ENCODE measurements at places on chromosomes 2 and 18.

DNA sequence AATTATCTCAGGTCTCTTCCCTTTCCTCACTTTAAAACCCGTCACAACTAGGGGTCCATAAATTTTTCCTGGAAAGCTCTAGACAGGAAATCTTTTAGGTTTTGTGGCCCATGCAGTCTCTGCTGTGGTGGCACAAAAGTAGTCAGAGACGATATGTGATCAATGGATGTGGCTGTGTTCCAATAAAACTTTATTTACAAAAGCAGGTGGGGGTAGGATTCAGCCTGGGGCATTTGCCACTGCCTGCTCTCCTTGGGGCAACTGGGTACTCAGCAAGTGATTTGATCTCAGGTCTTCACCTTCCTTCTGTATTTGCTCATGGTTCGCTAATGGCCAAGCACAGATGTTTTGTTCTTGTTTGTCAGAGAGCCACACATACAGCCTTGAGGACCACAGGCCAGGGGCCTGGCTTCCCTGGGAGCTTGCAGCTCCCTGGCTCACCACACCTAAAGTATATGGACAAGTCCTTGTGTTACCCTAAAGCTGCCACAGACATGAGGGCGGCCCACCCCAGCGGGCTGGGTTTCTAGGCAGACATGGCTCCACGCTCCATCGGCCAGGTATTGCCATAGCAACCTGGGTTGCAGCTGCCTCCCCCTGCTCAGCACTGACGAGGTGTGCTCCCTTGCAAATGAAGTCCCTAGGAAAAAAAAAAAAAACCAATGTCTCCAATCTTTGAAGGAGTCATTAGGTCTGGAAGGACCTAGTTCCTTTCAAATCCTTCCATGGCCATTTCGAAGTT is 89.7 kb upstream of the YWHAQ start:
- DNase-seq: no peak

DNA sequence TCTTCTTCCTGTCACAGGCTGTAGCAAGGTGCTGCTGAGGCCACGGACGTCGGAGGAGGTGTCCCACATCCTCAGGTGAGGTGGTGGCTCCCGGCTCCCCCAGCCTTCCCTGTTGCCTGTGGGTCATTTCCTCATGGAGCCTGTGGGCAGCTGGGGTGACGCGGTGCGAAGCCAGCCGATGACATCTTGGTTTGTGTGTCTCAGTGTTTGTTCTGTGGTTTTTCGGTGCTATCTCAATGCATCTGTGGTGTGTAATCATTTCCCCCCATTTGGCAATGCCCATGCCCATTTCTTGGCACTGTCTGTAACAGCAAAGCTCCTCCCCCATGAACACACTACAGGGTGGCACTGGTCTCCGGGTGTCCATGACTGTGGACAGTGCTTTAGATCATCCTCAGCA is 6.6 kb downstream of the D2HGDH start:
- DNase-seq: peak; percentile 79

DNA sequence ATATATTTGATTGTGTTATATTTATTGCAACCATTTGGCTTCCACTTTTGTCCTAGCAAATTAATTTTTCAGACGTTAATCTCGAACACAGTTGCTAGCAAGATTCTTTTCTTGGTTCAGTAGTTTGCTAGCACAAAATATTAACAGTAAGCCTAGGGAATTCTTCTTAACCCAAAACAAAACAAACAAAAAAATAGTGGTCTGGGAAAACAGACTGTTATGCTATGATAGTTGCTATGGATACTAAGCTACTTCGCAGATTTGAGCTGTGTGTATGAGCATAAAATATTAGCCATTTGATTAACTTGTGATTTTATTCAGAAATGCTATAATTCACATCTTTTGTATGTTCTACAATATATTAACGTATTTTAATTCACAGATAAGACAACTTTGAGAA is 541.5 kb upstream of the NETO1 start:
- DNase-seq: no peak

GRCh38 chr2:112182581-112183034 is 44.4 kb downstream of the FBLN7 start:
- no peak for DNase-seq

- DNase-seq: no peak
Measured at GRCh38 chr2:101300836-101301235, 7.7 kb downstream of the RNF149 start.

- DNase-seq: no peak
Measured at GRCh38 chr18:74163019-74163660, 14.8 kb downstream of the TIMM21 start.

DNA sequence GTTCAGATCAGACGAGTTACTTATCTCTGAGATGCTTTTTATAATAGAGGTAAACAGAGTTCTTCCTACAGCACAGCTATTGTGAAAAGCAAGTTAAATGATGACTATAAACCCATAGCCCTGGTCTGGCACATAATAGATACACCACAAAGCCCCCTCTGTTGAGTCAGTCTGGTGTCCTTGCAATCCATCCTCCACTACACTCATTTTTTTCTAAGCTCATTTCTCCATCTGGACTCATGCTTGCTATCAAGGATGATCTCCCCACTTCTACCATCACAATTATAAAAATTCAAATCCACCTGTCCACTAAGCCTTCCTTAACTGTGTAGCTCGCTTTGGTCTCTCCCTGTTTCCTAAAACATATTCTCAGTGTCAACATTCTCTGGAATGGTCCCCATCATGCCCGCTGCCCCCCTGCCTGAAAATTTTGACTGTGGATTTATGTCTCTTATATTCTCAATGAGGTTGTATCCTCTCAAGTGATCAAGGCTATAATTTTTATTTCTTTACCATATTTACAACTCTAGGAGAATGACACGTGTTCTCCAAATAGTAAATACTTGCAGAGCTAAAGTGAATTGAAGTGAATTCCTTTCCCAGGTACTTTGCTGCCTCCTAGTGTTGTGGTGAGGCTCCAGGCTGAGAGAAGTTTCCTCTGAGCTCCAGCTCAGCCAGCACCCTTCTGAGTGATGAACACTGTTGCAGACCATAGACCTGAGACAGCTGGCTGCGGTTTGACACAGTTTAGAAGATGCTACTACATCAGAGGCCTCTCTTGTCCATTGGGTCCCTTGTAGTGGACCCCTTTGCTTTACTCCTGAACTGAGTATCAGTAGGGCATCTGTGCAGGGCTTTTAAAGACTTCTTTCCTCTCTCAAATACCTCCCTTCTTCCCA is 108.7 kb downstream of the DPP10 start:
- peak; percentile 63 for DNase-seq

- DNase-seq: peak; percentile 100
Measured at GRCh38 chr2:227853204-227853629, 18.2 kb upstream of the DAW1 start.

- no peak for DNase-seq
Measured at GRCh38 chr2:3596901-3597417, 2.0 kb downstream of the COLEC11 start.

- DNase-seq: no peak
Measured at GRCh38 chr2:11774600-11774999, 28.2 kb downstream of the LPIN1 start.

GRCh38 chr2:46431481-46432235 is 47.7 kb upstream of the TMEM247 start:
- no peak for DNase-seq

DNA sequence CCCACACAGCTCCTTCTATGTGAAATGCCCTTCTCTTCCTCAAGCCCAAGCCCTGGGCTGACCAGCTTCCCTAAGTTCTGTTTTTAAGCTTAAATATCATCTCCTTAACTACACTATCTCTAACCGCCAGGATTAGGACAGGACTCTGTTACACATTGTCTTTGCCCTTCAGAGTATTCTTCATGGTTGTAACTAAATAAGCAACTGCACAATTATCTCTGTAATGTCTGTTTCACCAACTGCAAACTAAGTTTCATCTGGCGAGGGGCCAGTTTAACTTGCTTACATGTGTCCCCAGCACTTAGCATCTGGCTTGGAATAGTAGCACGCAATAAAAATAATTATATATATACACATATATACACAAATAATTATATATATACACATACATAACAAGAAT is 1.1 kb upstream of the ERMN start:
- no peak for DNase-seq

GRCh38 chr2:29192526-29192925 is 77.3 kb downstream of the CLIP4 start:
- DNase-seq: no peak

- DNase-seq: no peak
Measured at GRCh38 chr2:18525852-18526251, 34.6 kb downstream of the RDH14 start.

DNA sequence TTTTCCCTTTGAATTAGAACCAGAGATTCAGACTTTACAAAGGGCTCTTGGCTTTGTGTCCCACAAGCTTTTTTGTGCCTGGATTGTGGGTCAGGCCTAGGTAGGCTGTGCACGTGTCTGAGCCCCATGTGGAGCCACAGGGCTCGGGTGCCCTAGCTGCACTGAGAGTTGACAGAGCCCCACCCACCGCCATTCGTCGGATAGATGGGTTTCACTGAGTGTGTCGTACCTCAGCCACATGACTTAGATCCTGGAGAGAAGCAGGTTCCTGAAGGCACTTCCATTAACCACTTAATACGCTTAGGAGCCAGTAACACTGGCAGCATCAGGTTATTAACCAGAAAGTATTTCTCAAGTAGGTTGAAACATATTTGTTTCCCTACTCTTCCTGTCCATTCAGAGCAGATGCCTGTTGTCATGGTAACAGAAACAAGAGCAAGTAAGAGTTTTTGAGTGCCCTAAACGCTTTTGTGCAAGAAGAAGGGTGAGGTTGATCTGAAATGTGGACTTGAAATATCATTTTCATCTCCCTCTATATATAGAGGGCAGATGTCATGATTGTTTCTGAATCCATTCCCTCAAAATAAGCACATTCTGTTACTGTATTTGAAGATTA is 30.0 kb downstream of the ADCYAP1 start:
- no peak for DNase-seq

DNA sequence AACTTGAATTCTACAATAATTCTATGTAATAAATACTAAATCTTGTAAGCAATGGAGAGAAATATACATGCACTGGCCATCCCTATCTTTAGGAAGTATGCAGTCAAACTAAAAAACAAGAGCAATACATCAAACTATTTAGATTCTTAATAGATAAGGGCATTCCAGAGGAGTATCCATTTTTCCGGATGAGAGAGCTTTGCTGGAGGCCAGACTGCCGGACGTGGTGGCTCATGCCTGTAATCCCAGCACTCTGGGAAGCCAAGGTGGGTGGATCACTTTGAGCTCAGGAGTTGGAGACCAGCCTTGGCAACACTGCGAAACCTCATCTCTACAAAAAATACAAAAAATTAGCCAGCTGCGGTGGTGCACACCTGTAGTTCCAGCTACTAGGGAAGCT is 60.8 kb downstream of the KIF5C start:
- peak; percentile 53 for DNase-seq

DNA sequence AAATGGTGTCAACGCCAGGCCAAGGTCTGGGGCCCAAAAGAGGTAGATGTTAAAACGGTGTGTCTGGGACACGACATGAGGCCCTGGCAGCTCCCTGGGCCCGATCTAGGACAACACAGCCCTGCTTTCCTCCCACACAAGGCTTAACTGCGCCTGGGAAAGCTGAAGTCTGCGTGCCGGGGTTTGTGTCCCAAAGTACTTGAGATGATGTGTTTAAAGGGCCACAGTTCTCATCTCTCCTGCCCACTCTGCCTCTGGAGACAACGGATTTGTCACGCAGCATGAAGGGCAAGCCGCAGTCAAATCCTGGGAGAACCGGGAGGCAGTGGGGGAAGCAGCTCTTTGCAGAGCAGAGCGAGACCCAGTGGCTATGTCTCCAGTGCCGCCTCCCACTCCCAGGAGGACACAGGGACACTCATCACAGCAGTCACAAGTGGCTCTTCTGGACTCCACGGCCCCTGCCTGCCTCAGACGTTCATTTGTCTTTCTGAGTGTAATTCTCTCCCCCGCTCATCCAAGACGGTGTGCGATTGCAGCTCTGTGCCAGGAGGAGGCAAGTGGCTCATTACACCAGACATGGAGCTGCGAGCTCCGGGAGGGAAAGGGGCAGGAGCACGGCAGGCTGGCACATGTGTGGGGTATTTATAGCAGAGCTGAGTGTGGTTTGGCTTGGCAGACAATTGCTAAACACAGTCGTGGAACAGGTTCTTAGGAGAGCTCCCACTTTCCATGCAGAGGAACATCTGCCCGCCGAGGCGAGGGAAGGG is 57.7 kb upstream of the SEMA4C start:
- peak; percentile 47 for DNase-seq

GRCh38 chr2:175253871-175254270 is 72.4 kb upstream of the ATP5MC3 start:
- DNase-seq: no peak

DNA sequence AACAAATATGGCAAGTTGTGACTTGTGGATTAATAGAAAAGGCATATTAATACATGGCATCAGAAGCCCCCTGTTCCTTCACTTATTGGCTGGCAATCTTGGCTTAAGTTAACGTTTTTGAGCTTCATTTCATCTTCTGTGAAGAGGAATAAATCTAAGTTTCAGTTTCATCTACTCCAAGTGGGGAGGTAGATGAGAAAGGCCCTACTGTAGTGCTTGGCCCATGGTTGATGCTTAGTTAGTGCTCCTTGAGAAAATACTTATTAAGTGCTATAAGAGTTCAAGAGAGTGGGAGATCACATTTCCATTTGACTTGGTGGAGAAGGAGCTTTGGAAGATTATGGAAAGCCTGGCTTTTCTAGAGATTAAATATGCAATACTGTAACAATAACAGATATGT is 244.3 kb downstream of the BABAM2 start:
- DNase-seq: no peak

- DNase-seq: peak; percentile 68
Measured at GRCh38 chr18:46418663-46419260, 238.3 kb downstream of the LOXHD1 start.

- DNase-seq: peak; percentile 59
Measured at GRCh38 chr18:60372596-60372995, at the start of gene MC4R. Gene MC4R (minus strand): TSS chr18:60372775. CDS start chr18:60372349, 426 bp downstream.

DNA sequence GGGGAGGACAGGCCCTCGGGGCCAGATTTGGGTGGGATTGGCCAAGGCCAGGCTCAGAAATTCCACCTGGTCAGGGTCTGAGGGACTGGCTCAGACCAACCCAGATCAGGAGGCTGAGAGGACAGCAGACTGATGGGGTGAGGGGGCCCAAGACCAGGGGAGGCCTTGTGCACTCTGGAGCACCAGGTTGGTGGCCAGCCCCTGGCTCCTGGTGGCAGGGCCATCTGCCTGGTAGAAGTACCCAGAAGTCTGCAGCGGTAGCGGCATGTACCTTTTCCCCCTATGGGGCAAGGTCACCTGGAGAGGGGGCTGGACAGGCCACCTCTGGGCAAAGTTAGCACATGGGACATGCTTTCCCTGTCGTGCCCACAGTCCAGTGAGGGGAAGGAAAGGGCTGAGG is 21.2 kb upstream of the ODC1 start:
- no peak for DNase-seq

DNA sequence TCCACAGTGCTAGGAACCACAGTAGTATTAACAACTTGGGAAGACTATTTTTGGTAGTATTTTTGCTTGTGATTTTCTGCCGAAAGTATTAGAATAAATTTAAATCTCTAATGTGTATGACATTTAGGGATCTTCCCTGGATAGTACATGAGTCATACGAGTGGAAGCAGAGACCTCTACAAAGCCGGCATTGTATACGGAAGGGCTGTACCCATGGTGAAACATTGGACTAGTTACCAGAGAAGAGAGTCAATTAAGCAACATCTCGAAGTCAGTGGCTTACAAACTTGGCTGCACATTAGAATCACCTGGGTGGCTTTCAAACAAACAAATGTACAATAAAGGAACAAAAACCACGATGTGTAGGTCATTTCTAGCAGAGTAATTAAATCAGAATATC is 1131.7 kb upstream of the LRRTM1 start:
- DNase-seq: peak; percentile 57

- no peak for DNase-seq
Measured at GRCh38 chr2:207156451-207157161, 9.1 kb downstream of the KLF7 start.

GRCh38 chr2:121242976-121243375 is 42.0 kb downstream of the TFCP2L1 start:
- no peak for DNase-seq

Measured in kidney tubule cell (primary cell).